AG10803 (cell line): ENCODE measurements at places on chromosomes 5 and 9.

- DNase-seq = peak; percentile 52
These were observed 72.2 kb upstream of the FAM169A start for GRCh38 chr5:74938250-74938933.

GRCh38 chr5:60346393-60346792, 353.6 kb downstream of the DEPDC1B start:
- no peak for DNase-seq

GRCh38 chr9:82797534-82797933, 265.4 kb downstream of the RASEF start:
- no peak for DNase-seq

- DNase-seq = no peak
These were observed 96.2 kb downstream of the OSTF1 start for GRCh38 chr9:75184471-75184870.

DNA sequence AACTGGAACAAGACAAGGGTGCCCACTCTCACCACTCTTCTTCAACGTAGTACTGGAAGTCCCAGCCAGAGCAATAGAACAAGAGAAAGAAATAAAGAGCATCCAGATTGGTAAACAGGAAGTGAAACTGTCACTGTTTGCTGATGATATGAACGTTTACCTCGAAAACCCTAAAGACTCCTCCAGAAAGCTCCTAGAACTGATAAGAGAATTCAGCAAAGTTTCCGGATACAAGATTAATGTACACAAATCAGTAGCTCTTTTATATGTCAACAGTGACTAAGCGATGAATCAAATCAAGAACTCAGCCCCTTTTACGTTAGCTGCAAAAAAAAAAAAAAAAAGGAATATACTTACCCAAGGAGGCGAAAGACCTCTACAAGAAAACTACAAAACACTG, 306.6 kb downstream of the PLK2 start:
- no peak for DNase-seq

DNA sequence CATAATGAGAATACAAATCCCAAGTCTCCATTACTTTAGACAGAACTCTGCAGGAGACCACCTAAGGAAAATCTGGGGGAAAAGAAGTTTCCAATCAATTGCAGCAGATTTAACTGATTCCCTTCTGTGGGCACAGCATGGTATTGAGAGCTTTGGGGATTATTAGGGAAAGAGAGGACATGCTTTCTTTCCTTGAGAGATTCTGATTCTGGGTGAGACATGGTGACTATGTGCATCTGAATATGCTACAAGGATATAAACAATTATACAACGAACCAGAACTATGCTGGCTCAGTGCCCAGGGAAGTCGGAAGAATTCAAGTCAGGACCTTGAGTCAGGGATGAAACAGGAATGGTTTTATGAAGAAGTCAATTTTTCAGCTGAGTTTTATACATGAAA, 183.7 kb downstream of the PDE4D start:
- peak; percentile 77 for DNase-seq

DNA sequence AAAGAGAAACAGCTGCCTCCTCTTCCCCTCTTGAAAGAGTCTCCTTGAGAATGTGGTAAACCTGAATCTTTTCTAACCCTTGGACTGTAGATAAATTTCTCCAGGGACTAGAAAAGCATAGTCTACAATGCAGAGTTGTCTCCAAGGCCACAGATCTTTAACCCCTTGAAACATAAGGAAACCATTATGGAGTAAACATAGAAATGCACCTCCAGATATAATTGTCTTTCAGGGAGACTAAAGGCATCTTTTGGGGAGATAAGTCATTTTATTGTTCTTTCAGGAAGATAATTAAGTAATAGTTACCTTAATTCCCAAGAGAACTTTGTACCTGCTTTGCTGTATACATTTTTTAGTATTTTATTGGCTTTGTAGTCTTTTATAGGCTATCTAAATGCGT, 373.6 kb upstream of the GRIA1 start:
- DNase-seq = no peak

DNA sequence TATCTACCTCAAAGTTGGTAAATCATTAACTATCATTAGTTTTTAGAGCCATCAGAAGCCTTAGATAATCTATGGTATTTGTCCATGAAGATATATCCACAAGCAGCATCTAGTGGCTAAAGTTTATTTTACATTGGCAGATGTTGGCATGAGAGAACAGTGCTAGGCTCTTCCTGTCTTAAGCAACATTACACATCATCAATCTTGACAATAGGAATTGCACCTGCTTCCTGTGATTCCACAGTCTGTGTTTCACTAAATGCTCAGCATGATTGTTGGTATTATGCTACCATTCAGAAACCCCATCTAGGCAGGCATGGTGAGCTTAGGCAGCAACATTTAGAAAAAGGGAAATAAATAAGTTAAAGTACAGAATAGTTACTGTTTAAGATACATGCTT, 246.6 kb downstream of the SLCO4C1 start:
- DNase-seq = no peak

DNA sequence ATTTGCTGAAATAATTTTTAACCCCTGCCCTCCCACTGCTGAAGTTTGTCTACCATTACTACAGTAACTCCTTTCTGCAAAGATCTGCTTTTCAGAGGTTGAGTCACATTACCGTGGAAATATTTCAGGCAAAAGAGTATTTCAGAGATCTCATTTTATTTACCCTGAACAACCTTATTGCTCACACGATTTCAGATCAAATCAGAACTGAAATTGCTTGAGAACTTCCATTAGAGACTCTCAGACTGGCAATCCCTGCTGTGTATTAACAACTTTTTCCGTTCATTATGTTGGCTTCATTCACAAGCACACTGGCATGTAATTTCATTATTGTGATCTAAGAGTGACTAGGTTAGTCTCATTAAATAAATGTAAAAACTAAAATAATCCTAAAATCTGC, 16.1 kb downstream of the NR6A1 start:
- DNase-seq = no peak

GRCh38 chr9:133825555-133826218, 87.5 kb upstream of the SARDH start:
- peak; percentile 50 for DNase-seq

- no peak for DNase-seq
These were observed 61.2 kb downstream of the VAV2 start for GRCh38 chr9:133930682-133931485.

DNA sequence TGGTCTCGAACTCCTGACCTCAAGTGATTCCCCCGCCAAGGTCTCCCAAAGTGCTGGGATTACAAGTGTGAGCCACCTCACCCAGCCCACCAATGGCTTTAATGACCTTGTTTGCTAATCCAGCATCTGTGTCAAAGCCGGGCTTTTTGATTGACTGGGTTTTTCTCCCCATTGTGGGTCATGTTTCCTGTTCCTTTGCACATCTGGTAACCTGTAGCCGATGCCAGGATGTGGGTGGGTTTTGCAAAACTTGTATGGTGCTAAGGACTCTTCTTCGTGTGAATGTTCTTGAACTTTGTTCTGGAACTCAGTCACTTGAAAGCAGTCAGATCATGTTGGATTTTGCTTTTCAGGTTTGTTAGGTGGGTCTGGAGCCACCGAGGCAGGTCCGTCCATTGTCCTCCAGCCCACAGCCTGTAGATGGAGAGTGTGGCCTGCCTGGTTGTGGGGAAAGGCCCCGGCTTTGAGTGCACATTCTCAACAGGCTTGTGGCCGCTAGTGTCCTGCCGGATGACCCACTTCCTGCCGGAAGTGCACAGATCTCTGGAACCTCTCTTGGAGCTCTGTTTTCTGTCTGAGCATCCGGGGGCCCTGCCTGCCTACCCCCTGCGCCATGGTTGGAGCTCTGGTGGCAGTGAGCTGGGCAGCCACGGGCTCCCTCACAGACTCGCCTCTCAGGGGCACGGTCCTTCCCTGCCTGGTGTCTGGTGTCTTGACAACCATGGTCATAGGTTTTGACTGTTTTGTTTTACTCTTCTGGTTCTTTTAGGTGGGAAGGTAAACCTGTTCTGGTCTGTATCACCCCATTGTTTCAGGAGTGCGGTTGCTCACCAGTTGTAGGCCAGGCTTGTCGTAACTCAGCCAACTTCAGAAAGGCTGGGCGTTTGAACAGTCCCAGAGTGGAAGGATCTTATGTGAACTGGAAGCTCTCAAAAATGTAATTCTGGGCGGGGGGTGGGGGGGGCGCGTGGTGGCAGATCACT, 69.6 kb upstream of the CACNA1B start:
- no peak for DNase-seq

DNA sequence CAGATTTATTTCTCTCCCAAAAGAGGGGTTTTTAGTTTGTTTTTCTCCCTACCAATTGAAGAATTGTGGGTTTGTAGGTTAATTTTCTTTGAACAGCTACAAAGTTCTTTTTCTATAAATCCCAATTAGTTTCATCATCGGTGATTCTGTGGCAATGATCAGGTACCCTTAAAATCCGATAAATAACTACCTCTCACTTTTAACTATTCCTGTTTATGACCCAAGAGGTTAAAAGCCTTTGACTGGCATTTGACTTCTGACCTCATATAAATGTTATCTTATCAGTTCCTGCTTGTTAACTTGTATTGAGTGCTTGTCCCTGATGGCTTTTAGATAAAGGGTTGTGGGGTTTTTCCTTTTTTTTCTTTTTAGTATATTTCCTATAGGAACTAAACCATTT, 124.4 kb upstream of the TMEM161B start:
- DNase-seq = no peak

DNA sequence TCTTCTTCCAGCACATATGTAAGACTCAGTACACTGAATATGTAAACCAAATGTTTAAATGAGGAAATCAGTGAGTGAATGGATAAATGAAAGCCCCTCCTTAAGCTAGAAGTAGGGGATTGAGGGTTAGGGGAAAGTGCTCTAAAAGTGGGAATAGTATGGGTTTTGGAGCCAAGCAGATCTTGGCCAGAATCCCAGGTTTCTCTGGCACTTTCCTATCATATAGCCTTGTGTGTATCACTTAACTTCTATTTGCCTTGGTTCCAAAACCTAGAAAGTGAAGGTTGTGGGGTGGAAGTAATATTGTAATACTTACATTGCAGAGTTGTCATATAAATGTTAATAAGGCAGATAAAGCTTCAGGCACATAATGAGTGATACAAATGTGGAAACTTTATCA, 45.0 kb upstream of the SV2C start:
- DNase-seq = no peak

DNA sequence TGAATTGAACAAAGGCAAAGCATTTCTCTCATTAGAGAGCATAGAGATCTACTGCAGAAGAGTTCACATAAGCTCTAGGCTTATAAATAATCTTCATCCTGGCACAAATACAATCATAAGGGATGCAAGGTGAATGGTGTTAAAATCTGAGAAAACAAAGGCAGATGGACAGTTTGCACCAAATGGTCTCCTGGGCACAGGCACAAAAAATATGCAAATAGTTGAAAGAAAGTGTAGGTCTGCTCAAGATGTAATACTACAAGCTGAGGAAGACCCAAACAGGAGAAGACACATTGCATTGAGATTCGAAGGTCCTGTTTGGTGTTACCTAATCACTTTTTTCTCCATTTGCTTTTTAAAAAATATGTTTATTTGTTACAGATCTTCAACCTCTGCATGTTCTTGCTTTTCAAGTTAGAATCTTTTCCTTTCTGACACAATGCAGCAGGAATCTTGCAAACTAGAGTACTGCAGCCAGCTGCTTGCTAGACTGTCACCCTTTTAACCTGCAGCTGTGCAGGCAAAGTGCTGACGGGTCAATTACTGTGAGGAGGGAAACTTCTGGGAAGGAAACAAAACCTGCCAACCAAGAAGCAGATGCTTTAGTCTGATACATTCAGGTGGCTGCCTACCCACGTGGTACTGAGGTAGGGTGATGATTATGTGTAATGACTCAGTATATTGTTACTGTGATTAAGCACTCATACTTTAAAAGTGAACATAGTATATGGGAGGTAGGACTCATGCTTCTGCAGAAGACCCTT, 1048.6 kb upstream of the SEMA6A start:
- DNase-seq = no peak

DNA sequence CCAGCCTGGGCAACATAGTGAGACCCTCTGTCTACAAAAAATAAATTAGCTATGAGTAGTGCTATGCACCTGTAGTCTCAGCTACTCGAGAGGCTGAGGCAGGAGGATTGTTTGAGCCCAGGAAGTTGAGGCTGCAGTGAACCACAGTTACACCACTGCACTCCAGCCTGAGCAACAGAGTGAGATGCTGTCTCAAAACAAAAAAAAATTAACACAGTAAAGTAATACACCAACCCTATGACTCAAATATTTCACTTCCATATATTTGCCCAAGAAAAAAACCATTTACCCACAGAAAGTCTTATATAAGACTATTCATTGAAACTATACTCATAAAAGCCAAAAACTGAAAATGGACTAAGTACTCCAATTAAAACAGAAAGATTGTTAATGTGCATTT, 16.2 kb downstream of the SMIM23 start:
- no peak for DNase-seq

- DNase-seq = no peak
These were observed 34.6 kb upstream of the NDFIP1 start for GRCh38 chr5:142074006-142074405.

- DNase-seq = no peak
These were observed 102.1 kb upstream of the DMRT1 start for GRCh38 chr9:739362-739761.

GRCh38 chr5:168890816-168891812, 311.9 kb upstream of the PANK3 start:
- DNase-seq = no peak

- no peak for DNase-seq
These were observed 79.6 kb upstream of the CDKN2B start for GRCh38 chr9:22088717-22089061.

DNA sequence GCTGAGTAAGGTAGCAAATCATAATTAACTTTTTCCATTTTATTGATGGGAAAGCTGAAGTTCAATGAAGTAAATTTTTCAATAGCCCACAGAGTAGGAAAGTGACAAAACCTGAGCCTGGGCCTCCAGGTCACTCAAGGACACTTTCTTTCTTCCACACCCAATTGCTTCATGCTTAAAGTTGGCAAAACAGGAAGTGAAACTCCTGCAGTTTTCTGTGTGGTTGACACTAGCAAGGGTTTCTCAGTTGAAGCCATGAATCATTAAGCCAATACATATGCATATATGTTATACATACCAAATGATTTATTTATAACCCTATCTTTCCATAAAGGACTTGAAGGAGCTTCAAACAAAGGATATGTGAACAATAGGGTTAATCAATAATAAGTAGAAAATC, 13.9 kb downstream of the TLR4 start:
- peak; percentile 73 for DNase-seq

DNA sequence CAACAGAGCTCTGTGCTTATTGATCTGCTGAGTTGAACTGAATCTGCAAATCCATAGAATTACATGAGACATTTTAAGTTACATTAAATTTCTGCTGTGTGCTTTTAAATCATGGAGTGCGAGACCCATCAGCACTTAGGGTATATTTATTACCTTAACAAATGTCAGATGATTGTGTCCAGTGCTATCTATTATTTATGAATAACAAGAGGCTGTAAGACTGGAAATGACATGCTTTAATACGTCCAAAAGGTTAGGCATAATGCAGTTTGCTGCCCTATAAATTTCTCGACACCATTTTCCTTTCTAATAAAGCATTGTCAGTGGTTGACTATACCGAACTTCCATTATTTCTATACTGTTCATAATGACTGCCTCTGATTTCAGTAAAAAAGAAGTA, 117.6 kb downstream of the SEMA6A start:
- DNase-seq = no peak

DNA sequence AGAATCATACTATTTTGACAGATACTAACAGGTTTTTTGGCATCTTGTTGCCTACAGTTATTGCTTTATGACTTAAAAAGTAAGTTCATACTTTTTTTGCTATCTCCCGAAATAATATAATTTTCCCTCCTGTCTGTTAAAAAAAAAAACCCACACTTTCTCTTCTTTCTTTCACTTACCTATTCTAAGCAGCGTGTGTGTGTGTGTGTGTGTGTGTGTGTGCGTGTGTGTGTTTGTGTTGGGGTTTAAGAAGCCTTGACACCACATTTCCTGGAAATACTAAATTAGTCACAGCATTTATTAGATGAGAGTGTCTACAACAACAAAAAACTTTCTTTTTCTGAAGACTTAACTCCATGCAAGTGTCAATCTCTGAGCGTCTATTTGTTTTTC, 12.4 kb downstream of the TNFAIP8 start:
- DNase-seq = no peak
